ENCODE measurements at places on chromosomes 7 and 10. TPM values are rescaled to one million over a fixed set of nuclear protein-coding genes. Genes with fewer than 3 reads are reported as not detected.
A peak's percentile ranks its signal among the peaks of the same experiment; 100 is the strongest.

GRCh38 chr10:79938728-79939406, 10.0 kb downstream of the SFTPD start:
- DNase-seq = peak; percentile 83

- no peak for DNase-seq
These were observed 116.3 kb downstream of the MDFIC start for GRCh38 chr7:115038158-115038557.

GRCh38 chr7:23346316-23346715, 47.2 kb downstream of the MALSU1 start:
- DNase-seq = no peak

PTPRN2 gene
- 0.27 TPM for total RNA-seq

EBF3 gene
- not detected for total RNA-seq

- no peak for DNase-seq
These were observed 569.0 kb upstream of the SORCS1 start for GRCh38 chr10:107733328-107734130.

FOXP2 gene
- under 0.01 TPM for total RNA-seq

Measured in hematopoietic multipotent progenitor cell (in vitro differentiated cells).